ENCODE measurements at places on chromosomes 3 and 15. TPM values are rescaled to one million over a fixed set of nuclear protein-coding genes. Genes with fewer than 3 reads are reported as not detected.

GRIP2 gene
- total RNA-seq = not detected

UNC13C gene
- total RNA-seq = not detected

CMTM6 gene
- total RNA-seq = 32.2 TPM

CPA3 gene
- not detected for total RNA-seq

FBXW12 gene
- total RNA-seq = not detected

DOCK3 gene
- 0.34 TPM for total RNA-seq

GOLGA8R gene
- 3.0 TPM for total RNA-seq

WDR48 gene
- total RNA-seq = 26.0 TPM

AP3B2 gene
- 6.1 TPM for total RNA-seq

RLBP1 gene
- total RNA-seq = not detected

DNA sequence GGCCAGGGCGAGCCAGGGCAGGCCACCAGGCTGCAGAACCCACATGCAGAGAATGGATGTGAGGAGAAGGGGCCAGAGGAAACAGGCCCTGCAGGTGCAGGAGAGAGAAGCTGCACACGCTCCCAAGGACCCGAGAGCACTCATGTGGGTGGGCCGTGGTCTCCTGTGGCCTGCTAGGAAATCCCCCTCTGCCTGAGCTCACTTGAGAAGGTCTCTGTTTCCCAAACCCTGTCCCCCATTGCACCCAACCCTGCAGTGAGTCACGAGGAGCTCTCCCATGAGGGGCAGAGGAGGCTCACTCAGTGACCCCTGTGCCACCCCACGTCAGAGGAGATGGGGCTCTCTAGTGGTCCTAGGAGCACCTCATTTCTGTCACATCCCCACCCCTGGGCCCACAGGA, 111.1 kb downstream of the KLF13 start:
- DNase-seq = no peak

DNA sequence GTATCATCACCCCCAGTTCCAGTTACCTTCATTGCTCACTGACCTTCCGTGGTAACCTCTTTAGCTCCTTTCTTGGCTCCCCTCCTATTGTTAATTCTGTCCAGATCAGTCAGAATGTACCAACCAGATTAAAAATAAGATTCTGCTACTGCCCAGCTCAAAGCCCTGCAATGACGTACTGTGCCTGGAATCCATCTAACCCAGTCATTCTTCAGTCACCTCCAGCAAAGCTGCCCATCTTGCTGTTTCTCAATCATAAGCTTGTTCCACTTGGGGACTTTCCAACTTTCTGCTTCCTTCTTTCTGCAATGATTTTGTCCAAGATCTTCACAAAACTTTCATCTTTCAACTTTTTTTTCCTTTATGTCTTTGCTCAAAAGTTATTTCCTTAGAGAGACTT, 512.0 kb upstream of the ZNF385D start:
- peak; percentile 89 for DNase-seq

- DNase-seq = no peak
Observed at GRCh38 chr3:62252438-62253157, 120.8 kb downstream of the FEZF2 start.

DNA sequence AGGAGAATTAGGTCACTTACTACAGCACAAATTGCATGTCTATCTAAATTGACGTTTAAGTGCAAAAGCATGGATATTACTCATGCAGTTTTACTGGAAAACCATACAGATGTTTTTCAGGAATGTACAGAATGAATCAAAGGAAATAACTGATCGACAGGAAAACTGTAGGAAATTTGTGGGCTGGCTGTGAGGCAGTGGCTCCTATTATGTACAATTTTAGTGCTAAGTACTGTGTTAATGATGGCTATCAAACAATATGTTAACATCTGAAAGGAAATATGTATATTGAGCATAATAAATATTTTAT, 6.9 kb downstream of the NUDT16 start:
- no peak for DNase-seq

GRCh38 chr3:83093222-83093572, 1331.8 kb upstream of the GBE1 start:
- no peak for DNase-seq

- no peak for DNase-seq
Observed at GRCh38 chr15:27582726-27583410, 516.2 kb downstream of the OCA2 start.

GRCh38 chr3:155880286-155880685, 9.8 kb downstream of the GMPS start:
- no peak for DNase-seq

DNA sequence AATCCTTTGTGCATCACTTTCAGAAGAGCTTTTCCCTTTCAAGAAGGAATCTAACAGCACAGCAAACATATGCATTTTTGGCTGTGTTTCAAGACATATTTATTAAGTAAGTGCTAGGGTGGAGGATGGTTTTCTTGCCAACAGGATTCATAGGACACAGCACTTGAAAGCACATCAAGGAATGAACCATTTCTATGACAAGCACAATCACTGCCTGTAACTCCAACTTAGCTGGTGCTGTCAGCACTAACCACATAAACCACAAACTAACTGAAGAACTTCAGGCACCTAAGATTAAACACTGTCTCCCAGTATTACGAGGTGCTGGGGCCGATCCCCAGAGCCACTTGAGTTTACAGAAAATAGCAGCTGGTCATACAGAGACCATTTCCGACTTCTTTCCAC, 35.4 kb upstream of the SPRED1 start:
- DNase-seq = peak; percentile 58

DNA sequence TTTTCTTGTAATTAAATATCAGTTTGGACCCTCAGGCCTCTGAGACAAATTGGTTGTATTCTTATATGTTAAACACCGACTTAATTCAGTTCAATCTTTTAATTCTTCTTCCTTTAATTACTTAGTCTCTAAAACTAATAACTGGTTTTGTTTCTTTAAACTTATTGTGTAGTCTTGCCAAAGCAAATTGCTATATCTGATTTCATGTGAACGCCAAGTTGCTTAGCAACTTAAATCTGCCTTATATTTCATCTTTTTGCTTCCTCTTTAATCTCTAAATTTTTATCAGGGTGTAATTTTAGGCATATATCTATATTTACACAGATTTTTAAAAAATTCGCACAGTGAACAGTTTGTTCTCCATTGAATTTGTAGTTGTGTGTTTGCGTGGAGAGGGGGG, 82.2 kb downstream of the CADM2 start:
- DNase-seq = no peak

- DNase-seq = no peak
Observed at GRCh38 chr15:80669663-80670273, 25.3 kb upstream of the ABHD17C start.

- no peak for DNase-seq
Observed at GRCh38 chr15:64877435-64877834, 34.3 kb upstream of the ANKDD1A start.

- no peak for DNase-seq
Observed at GRCh38 chr3:120438216-120438615, 12.6 kb downstream of the FSTL1 start.

DNA sequence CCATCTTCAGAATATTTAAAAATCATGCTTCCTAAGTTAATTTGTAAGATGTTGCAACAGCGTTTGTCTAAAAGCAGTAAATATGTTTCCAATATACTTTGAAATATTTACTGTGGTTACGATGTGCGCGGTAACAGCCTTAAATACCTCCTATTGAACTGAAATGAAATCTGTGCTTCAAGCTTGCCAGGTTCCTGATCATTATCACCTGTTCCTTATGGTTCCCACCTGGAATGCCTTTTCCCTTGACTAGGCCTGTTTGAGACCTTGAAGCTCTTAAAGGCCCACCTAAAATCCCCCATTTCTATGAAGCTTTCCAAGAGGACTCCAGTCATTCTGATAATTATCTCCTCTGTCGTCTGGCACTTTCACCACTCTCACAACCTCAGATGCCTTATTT, 146.7 kb downstream of the NAALADL2 start:
- no peak for DNase-seq

DNA sequence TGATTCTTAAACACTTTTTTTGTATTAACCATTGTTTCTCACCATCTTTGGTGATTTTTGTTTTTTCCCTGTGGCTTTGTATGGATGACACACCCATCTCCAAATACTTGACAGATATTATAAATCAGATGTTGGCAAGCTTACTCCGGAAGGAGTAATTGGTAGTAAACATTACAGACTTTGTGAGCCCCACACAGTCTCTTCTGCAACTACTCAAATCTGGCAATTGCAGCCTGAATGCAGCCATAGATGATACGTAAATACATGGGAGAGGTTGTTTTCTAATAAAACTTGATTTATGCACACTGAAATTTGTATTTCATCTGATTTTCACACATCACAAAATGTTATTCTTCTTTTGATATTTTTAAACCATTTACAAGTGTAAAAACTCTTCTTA, 331.5 kb downstream of the ARPP21 start:
- DNase-seq = no peak

GRCh38 chr3:117705011-117705410, 995.4 kb downstream of the TUSC7 start:
- DNase-seq = no peak

DNA sequence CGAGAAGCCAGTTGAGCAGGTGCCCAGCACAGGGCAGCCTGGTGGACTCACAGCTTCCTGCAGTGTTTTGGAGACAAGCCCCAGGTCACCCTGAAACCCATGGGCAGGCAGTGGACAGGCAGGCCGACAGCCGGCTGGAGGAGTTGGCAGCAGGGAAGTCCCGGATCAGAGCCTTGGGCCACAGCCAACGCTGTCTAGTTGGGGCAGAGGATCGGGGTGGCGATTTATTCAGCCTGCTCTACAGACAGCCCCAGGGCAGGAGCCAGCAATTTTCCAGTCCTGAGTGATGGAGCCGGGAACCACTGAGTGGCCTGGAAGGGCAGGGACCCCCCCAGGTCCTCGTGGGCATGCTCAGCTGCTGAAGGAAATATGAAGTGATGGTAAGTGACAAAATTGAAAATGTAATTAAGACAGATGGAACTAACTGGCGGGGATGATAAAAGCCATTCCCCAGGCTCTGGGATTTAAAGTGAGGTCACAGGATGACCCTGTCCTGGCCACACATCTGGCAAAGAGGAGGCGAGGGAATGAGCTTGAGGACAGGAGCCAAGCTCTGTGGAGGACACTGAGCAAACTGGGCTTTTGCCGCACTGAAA, 34.4 kb upstream of the TBC1D21 start:
- no peak for DNase-seq

DNA sequence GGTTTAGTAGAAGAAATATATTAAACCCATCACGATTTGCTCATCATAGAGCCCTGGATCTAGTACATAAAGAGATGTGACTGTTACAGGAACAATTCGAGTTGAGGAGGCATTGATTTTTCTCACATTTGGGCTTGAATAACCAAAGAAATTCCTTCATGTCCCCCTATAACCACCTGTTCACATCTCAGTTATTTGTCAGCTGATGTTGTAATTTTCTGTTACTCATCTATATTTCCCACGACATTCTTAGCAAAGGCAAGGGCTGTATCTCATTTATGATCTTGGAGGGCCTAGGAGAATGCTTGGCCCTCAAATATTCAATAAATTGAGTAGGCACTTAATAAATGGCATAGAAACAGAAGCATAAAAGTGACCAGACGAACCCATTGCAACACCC, 36.4 kb upstream of the GYG1 start:
- DNase-seq = no peak

GRCh38 chr15:41798607-41799487, 24.6 kb downstream of the MAPKBP1 start:
- no peak for DNase-seq

- no peak for DNase-seq
Observed at GRCh38 chr3:12553921-12554391, 2.9 kb upstream of the MKRN2 start.

- DNase-seq = no peak
Observed at GRCh38 chr3:85838921-85839320, 880.1 kb downstream of the CADM2 start.

GRCh38 chr3:96007650-96008195, 806.7 kb upstream of the EPHA6 start:
- no peak for DNase-seq

GRCh38 chr3:79809106-79809505, 41.3 kb upstream of the ROBO1 start:
- DNase-seq = no peak

- DNase-seq = peak; percentile 60
Observed at GRCh38 chr3:156483426-156483825, 71.5 kb downstream of the SSR3 start.

GRCh38 chr3:58068122-58068809, 60.0 kb downstream of the FLNB start:
- no peak for DNase-seq

DNA sequence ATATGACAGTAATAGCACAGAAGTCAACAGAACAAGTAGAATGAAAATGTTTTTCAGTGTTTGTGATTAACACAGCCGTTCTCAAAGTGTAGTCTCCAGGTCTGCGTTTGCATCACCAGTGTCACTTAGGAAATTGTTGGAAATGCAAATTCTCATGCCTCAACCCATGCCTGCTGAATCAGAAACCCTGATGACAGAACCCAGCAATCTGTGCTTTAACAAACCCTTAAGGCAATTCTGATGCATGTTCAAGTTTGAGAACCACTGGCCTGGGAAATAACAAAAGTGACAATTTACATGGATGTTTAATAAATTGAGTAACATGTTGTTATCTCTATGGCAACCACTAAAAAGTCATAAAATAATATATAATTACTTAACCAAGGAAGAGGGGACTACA, 103.1 kb upstream of the ATP11B start:
- DNase-seq = no peak

GRCh38 chr15:85726454-85726853, 68.3 kb downstream of the KLHL25 start:
- DNase-seq = no peak

GRCh38 chr3:194382892-194383223, 13.3 kb upstream of the LRRC15 start:
- DNase-seq = no peak

GRCh38 chr3:194215392-194215791, 79.4 kb downstream of the HES1 start:
- no peak for DNase-seq

DNA sequence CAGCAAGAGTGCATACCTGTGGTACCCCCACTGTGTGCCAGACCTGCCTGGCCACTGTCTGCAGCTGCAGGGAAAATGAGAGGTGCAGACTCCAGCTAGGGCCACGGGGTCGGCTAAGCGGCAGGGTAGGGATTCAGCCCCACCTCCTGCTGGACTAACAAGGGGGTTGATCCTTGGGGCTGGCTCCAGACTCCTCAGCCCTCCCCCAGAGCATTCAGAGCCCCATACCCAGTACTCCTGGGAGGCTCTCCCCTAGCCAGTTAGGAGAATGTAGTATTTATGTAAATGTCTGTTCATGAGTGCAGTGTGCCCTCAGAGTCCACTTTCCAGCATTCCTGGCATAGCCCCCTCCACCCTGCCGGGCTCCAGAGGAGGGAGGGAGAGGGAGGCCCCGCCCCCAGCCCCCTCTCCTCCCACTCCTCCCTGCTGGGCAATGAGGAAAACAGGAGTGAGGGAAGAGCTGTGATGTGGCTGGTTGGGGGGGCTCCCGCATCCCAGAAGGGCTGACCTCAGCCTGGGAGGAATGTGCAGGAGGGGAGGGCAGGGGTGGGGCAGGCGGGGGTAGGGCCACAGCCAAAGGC, 4.5 kb upstream of the SEMA3B start:
- DNase-seq = peak; percentile 37

GRCh38 chr3:176561826-176562225, 635.5 kb downstream of the TBL1XR1 start:
- DNase-seq = no peak

- peak; percentile 63 for DNase-seq
Observed at GRCh38 chr3:104510131-104510849, 856.4 kb upstream of the ALCAM start.

GRCh38 chr15:59764775-59765174, 75.7 kb upstream of the BNIP2 start:
- peak; percentile 21 for DNase-seq

Data from MCF 10A (cell line).